Left ventricle myocardium inferior (tissue), 1 donor: ENCODE measurements at places on chromosomes 6 and 20. TPM values are rescaled to one million over a fixed set of nuclear protein-coding genes. Genes with fewer than 3 reads are reported as not detected.

GRCh38 chr6:16232086-16232485 lies 6.3 kb upstream of the GMPR start:
- no peak overlapping the region for H3K4me3 ChIP-seq
- H3K27ac ChIP-seq: no peak overlapping the region
- no peaks in the 10 kb centered on the region for H3K36me3 ChIP-seq
- H3K4me1 ChIP-seq: peaks cover 41% of the 10 kb centered on the region
- no peaks in the 10 kb centered on the region for H3K27me3 ChIP-seq

DNA sequence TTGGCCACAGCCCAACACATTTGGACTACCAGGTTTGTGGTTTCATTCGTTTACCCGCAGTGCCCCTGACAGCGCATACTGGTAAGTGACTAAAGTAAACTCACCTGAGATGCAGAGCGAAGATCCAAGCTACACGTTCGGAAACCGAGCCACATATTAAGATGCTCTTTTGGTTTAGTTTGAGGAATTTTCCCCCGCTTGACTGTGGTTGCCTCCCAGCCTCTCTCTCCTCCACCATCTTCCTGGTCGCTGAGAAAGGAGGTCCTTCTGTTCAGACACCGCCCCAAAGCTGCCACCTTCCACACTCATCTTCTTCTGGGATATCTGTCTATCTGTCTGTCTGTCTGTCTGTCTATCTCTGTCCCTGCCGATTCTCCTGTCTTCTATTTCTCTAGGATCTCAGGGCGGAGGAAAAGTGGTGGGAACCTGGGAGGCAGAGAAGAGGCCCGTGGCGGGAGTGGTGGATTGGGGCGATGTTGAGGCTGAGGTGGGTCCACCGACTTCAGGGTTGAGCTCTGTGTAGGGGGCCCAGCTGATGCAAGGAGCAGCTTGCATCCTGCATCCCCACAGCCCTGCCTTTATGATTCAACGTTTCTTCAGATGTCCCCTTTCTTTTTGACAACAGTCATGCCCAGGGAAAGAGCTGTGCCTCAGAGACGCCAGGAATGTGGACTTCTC lies 196.9 kb upstream of the ZNF184 start:
- peaks cover 100% of the 10 kb centered on the region for H3K27me3 ChIP-seq
- H3K4me3 ChIP-seq: peak overlapping the region; percentile 27
- H3K4me1 ChIP-seq: no peaks in the 10 kb centered on the region

DNA sequence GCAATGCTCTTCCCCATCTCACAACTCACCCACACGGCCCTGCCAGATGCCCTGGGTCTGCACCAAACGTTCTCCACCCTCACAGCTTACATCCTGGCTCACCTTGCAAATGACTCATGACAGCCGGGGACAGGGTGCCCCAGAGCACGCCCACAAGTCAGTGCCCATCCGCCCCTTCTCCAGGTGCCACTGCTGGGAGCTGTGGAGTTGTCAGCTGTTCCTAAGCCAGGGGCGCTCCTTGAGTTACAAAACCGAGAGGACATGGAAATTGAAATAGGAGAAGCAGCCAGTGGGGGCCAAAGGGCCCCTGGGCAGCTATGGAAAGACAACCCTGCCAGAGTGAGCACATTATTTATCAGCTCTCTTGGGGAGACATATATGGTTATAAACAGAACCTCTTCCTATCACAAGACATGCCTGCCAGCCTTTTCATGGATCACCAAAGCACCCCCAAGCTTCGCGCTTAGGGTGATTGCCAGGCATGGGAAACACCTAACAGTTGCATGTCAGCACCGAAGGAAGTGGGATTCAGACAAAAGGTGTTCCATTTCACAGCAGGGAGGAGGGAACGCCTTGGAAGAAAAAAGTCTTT lies 236.8 kb downstream of the LY86 start:
- H3K27me3 ChIP-seq: no peaks in the 10 kb centered on the region
- H3K4me1 ChIP-seq: peaks cover 35% of the 10 kb centered on the region
- no peak overlapping the region for H3K4me3 ChIP-seq
- H3K36me3 ChIP-seq: no peaks in the 10 kb centered on the region

- H3K27me3 ChIP-seq: peaks cover 8% of the 10 kb centered on the region
- no peak for DNase-seq
- no peak overlapping the region for H3K4me3 ChIP-seq
- H3K4me1 ChIP-seq: peaks cover 13% of the 10 kb centered on the region
- H3K36me3 ChIP-seq: no peaks in the 10 kb centered on the region
- no peak overlapping the region for H3K27ac ChIP-seq
Measured at GRCh38 chr6:41289815-41290214, 3.3 kb upstream of the TREM1 start.

DNA sequence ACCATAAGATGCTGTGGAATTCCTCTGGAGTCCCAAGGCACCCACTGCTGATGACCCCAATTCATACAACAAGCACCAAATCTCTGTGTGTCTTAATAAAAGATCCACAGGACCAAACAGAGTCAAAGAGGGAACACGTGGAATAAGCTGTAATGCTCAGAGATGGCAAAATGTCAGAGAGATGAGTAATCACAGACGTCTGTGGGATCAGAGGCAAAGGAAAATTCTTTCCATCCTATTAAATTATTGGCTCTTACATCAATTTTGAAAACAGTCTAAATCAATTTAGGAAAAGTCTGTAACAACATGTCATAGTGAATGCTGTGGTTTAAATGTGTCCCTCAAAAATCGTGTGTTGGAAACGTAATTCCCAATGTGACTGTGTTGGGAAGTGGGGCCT lies 17.5 kb upstream of the SAMD3 start:
- no peaks in the 10 kb centered on the region for H3K36me3 ChIP-seq
- H3K27ac ChIP-seq: no peak overlapping the region
- H3K4me3 ChIP-seq: no peak overlapping the region
- no peak for DNase-seq

DNA sequence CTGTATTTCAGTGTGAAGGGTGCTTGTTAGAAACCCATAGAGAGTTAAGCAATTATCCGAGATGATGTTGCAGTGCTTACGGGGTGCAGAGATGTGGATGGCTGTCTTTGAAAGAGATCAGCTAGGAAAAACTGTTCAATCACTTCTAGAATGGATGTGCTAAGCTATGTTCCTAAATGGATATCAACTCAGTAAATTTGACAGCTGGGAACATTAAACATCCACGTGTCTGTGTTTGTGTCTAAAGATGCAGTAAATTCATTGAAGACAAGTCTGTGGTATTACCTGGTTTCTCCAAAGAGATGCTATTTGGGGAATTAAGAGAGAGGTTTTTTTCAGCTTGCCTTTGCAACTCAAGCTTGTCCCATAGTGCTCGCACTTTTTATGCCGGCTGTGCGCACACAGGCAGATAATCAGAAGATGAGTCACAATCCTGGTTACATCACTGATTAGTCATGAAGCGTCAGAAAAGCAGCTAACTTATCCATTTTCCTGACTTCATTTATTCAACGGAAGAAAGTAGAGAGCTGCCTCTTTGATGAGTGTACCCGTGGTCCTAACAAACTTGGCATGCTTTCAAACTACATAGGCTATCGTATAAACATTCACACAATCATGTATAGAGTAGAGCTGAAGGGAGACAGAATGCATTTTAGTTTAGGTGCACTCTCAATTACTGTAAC lies 691.7 kb upstream of the SLC35B3 start:
- DNase-seq: no peak
- H3K4me1 ChIP-seq: no peaks in the 10 kb centered on the region
- H3K36me3 ChIP-seq: no peaks in the 10 kb centered on the region

DNA sequence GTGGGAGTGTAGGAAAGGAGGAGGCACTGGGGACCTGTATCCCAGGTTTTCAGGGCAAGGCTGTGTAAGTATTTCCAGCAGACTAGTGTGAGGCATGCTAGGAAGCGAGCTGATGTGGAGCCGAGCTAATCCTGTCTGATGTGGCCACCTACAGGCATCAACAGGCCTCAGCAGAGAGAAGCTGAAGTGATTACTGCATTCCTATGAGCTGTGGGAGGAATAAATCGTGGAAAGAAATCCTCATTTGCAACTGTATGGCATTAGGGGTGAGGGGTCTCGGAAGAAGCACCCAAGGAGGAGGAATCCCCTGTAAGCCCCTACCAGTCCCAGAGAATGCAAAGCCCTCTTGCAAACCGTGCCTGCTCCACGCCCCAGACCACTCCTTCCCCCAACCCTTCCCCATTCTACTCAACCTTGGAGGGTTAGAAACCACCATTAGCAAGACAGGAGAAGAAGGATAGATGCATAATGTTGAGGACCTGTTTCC lies 41.6 kb downstream of the C6orf15 start:
- peaks cover 4% of the 10 kb centered on the region for H3K4me1 ChIP-seq
- no peak for DNase-seq
- no peaks in the 10 kb centered on the region for H3K27me3 ChIP-seq
- H3K4me3 ChIP-seq: no peak overlapping the region
- no peaks in the 10 kb centered on the region for H3K36me3 ChIP-seq

GRCh38 chr6:43524483-43524961 lies 7.6 kb downstream of the POLR1C start:
- H3K36me3 ChIP-seq: peaks cover 100% of the 10 kb centered on the region
- no peak overlapping the region for H3K27ac ChIP-seq
- H3K27me3 ChIP-seq: no peaks in the 10 kb centered on the region
- H3K4me1 ChIP-seq: peaks cover 33% of the 10 kb centered on the region
- DNase-seq: no peak
- no peak overlapping the region for H3K4me3 ChIP-seq

GRCh38 chr20:25258476-25258805 lies 10.6 kb downstream of the PYGB start:
- H3K27me3 ChIP-seq: no peaks in the 10 kb centered on the region
- H3K4me3 ChIP-seq: no peak overlapping the region
- DNase-seq: no peak
- peaks cover 47% of the 10 kb centered on the region for H3K36me3 ChIP-seq
- H3K27ac ChIP-seq: peak overlapping the region; percentile 97

- H3K4me3 ChIP-seq: no peak overlapping the region
- no peak for DNase-seq
- no peaks in the 10 kb centered on the region for H3K36me3 ChIP-seq
- H3K4me1 ChIP-seq: no peaks in the 10 kb centered on the region
- no peaks in the 10 kb centered on the region for H3K27me3 ChIP-seq
- no peak overlapping the region for H3K27ac ChIP-seq
Measured at GRCh38 chr6:14193524-14193923, 76.0 kb downstream of the CD83 start.

LGSN gene
- not detected for total RNA-seq

LY6G6D gene
- not detected for total RNA-seq

DNMT3B gene
- total RNA-seq: 0.49 TPM

BPIFB4 gene
- not detected for total RNA-seq

LBP gene
- 0.19 TPM for total RNA-seq

KHDRBS2 gene
- total RNA-seq: not detected

TNFAIP3 gene
- total RNA-seq: 7.0 TPM

LY6G6F gene
- not detected for total RNA-seq
